ENCODE measurements at places on chromosomes 6 and 20.

DNA sequence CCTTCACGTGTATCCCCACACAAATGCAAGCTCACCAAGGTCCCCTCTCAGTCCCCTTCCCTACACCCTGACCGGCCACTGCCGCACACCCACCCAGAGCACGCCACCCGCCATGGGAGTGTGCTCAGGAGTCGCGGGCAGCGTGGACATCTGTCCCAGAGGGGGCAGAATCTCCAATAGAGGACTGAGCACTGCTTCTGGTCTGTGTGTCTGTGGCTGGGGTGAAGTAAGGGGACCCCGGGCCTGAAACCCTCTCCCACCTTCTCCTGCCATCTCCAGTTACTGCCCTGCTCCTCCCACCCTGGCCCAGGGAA lies 8.3 kb downstream of the MYL9 start:
- peak; percentile 42 for DNase-seq

DNA sequence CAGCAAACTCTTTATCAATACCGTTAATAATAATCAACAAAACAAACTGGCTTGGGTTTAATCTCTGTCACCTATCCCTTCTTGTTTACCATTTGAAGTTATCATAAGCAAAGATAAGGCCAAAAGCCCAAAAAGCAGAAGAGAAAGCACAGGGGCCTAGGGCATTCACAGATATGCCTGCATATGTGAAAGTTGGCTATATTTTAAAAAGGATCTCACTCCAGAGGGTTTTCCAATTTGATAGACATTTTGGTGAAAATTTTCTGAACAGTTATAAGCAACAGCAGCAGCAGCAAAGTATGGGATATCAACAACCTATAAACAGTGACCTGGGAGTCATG lies 101.1 kb downstream of the ATXN1 start:
- no peak for DNase-seq

DNA sequence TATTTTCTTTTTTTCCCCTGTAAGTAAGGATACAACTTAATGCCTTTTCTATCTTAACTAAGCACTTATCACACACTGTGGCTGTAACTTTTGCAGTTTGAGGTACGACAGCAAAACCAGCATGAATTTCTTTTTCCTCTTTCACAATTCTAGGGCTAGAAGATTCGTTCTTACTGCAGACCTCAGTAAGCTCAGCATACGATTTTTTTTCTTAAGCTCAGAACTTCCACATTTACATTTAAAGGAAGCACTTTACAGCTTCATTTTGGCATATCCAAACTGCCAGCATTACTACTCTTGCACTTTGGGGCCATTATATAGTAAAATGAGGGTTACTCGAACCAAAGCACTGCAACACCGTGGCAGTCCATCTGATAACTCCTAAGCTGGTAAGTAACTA lies 889 bp upstream of the CHMP4B start:
- no peak for DNase-seq

GRCh38 chr20:46963758-46964617 lies 69.3 kb downstream of the EYA2 start:
- DNase-seq = no peak

- DNase-seq = no peak
Observed at GRCh38 chr6:56956491-56956890, 1.6 kb downstream of the BEND6 start.

DNA sequence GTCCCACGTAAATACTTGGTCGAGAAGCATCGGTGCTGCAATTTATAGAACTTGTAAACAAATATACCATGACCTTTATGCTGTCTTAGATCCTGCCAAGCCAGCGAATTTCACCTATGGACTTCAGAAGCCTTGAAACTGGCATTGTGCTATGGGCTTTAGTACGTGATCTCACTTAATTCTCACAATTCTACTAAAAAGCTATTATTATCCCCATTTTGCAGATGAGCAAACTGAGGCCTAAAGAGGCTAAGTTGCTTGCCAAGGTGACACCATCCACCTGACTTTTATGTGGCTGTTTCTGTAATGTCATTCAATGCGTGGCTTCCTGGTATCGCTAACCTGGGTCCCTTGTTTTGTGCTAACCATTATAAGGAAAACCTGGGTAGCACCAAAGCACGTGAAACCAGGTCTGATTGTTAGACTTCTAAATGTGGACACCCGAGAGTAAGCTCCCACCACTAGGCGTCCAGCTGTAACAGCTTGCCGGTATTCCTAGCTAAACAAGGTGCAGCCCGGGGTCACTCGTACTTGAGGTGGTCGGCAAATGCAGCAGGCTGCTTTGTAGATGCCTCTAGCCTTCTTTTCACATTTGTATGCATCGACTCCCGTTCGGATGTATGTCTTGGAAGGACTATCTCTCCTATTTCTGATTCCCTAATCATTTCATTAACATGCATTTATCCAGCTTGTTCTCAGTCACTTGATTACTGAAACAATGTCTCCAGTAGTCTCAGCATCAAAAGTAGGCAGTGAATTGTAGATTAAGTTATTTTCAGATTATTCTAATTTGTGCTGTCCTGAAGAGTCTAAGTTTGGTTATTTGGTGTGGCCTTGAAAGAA lies 1.1 kb downstream of the SYNJ2 start:
- peak; percentile 70 for DNase-seq

GRCh38 chr20:8144282-8145245 lies 12.5 kb downstream of the PLCB1 start:
- DNase-seq = peak; percentile 54

- DNase-seq = no peak
Observed at GRCh38 chr20:25317351-25318075, 69.6 kb downstream of the PYGB start.

DNA sequence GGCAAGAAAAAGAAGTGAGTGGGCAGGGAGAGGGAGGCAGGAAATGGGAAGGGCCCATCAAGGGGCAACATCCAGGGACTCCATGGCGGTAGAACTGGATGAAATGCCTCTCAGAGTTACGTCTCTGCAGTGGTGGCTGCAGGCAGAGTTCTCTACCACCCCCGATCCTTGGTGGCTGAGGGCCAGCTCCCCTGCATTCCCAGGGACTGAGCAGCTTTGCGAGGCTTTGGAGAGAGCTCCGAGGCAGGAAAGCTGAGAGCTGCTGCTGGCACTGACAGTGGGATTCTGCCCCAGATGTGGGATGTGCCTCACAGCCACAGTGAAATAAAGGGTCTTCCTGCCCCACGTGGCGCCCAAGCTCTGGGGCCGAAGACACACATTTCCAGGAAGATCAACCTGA lies 236.6 kb downstream of the SLC24A3 start:
- DNase-seq = peak; percentile 47

GRCh38 chr6:33373960-33374910 lies 17.4 kb upstream of the KIFC1 start:
- no peak for DNase-seq

DNA sequence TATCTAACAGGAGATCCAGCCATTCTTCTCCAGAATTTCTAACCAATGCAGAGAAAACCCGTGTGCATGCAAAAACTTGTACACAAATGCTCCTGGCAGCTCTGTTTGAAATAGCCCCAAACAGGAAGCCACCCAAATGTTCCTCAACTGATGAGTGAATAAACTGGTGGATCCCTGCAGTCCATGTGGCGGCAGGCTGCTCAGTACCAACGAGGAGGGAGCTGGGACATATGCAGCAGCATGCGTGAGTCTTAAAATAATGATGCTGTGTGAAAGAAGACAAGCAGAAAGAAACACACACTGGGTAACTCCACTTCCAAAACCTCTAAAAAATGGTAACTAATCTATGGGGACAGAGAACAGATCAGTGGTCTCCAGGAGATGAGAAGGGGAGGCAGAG lies 542.1 kb upstream of the AGPAT4 start:
- DNase-seq = no peak

DNA sequence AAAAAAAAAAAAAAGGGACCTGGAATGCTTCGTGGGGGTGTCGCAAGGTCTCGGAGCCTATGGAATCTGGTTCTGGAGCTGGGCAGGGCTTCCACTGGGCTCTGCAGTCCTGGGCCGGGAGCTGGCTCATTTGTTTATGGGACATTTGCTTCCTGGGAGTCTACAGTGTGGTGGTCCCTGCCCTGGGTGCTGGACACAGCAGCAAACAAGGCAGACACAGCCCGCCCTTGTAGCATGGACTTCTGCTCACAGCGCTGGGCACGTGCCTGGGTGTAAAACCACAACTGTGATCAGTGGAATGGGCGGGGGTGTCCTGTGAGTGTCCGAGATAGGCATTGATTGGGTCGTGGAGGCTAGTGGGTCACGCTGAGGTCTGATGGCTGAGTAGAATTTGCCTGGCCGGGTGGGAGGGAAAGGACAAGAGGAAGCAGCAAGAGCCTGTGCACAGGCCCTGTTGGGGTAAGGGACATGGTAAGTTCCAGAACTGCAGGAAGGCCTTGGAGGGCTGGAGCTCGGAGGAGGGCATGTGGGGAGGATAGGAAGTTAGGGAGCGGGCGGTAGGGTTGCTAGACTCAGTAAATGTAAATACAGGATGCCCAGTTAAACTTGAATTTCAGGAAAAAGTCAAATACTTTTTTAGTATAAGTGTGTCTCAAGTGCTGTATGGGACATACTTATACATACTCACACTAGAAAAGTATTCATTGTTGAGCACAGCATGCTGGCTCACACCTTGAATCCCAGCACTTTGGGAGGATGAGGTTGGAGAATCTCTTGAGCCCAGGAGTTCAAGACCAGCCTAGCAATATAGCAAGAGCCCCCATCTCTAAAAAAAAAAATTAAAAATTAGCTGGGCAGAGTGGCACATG lies 61.3 kb upstream of the PMEPA1 start:
- DNase-seq = peak; percentile 51

DNA sequence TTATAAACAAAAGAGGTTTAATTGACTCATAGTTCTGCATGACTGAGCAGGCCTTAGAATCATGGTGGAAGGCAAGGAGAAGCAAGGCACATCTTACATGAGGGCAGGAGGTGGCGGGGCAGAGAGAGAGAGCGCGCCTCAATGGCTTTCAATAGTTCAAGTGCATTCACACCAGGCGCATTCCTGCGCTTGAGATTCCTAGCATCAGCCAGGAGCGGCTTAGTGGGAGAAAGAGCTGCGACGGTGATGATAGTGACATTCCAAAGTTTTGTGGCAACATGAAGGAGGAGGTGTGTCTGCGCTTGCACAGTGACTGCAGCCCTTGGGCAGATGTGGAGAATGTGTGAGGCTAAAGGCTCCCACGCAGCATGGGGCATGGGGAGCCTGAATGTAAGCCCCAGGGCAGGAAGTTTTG lies 25.0 kb upstream of the EMILIN3 start:
- peak; percentile 54 for DNase-seq

DNA sequence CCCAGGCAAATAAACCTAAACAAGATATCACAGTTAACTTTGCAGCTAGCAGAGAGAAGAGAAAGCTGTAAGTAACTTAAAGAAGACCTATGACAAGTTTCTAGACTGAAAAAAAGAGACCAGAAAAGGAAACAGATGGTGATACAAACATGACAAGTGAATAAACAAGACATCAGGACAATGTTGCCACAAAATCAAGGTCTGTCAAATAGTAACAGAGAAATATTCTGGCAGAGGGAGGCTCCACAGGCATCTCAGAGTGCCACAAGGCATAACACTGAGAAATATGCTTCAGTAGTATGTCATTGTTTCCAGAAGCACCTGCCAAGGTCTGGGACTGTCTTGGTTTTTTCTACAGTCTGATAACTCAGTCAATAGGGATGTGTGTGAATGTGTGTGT lies 332.2 kb downstream of the KHDRBS2 start:
- DNase-seq = no peak

- DNase-seq = no peak
Observed at GRCh38 chr6:158040051-158040803, 58.6 kb downstream of the SYNJ2 start.

DNA sequence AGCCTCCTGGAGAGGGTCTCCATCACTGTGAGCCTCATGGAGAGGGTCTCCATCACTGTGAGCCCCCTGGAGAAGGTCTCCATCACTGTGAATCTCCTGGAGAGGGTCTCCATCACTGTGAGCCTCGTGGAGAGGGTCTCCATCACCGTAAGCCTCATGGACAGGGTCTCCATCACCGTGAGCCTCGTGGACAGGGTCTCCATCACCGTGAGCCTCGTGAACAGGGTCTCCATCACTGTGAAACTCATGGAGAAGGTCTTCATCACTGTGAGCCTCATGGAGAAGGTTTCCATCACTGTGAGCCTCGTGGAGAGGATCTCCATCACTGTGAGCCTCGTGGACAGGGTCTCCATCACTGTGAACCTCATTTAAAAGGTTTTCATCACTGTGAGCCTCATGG lies 140.0 kb downstream of the ERMARD start:
- DNase-seq = no peak

DNA sequence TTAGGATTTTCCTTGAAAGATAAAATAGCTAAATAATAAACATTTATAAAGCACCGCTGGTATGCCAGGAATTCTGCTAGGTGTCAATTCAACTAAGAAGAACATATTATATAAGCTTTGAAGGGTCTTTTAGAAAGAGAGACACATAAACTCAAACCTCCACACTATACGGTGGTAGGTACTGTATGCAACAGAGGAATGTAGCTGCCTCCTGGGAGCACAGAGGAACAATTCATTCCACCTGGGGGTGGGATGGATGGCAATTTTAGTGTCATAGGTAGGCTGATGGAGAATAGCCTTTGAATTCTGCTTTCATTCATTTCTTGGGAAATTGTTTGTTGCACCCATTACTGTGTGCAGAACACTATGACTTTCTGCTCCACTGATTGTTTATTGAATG lies 447.1 kb upstream of the MAP3K7 start:
- no peak for DNase-seq

GRCh38 chr20:61052195-61052750 lies 199.8 kb upstream of the CDH4 start:
- DNase-seq = no peak
